ENCODE measurements at places on chromosomes 6 and 20.

DNA sequence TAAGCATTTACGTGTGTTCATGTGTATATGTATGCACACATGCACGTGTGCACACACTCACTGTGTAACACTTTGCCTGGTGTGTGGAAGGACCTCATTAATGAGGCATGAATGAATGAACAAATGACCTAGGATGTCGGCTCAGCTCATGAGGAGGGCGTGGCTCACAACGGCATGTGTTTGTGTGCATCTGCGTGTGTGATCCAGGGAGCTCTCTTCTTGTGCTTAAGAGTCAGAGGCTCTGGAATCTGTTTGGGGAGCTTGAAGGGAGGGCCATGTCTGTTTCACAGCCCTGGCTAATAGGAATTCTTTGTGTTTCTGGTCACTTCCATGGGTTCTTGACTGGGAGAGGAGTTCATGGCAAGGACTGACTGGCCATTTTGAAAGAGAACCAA is 32.7 kb downstream of the TOX2 start:
- peak; percentile 53 for DNase-seq

DNA sequence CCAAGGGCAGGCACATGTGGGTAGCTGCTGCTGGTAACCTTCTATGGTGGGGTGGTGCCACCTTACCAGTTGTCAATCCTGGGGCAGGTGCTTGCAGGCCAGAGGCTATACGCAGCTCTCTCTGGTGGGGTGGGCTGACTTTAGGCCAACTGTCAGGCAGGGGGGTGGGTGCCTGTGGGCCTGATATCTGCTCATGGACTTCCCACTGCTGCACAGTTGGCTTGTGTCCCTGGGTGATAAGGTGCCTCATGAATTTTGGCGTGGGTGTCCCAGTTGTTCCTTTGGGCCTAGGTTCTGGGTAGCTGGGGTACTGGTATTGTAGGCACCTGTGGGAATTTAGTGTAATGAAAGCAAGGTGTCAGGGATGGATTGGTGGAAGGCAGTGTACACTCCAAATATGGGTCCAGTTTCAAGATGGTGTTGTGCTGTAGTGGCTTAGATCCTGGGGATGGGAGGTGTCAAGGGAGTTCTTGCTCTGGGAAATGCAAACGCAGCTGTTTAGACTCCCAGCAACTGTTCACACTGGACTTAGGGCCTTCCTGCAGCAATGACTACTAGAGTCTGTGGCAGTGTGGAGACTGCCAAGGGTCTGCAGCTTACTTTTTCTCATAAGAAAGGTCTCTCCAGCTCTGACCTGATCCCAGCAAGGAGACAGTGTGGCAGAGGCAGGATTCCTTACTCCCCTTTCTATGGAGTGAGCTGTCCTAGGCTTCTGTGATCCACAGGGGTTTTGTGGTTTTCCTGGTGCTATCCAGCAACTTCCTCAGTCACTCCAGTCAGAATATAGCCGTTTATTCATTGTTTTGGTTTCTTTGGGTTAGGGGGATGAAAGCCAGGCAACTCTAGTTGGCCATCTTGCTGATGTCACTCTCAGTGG is 128.2 kb downstream of the CRYBG1 start:
- DNase-seq = peak; percentile 60

DNA sequence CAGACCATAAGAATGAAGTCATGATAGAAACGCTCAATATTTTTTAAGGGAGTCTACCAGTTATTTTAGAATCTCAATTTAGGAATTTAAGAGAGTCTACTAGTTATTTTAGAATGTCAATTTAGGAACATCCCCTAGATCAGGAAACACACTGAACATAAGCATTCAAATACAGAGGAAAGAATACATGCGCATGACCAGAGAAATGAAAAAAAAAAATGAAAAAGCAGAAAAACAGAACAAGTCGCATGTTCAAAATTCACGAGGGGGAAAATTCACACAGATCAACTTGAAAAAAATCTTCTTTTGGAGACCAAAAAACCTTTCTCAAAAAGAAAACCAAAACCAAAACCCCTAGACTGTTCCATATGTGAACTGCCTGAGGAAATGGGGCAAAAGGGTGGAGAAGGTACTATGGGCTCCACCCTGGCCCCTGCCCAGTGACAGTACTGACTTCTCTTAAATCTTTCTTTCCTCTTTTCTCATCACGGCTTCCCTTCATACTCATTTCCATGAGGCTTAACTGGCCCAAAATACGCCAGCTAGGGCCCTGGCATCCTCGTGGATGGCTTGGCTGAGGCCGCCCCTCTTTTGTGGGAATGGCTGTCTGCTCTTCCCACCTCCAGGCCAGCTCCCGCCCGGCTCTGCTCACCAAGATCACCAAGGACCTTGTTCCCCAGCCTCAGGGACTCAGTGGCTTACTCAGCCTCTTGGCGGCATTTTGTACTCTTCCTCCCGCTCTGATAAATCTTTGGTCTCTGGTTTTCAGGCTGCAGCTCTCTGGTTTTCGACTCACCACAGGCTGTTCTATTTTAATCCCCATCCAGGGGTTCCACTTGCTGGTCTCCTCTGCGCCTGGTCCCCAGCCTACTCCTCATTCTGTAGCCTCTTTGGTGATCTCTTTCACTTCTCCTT is 11.2 kb downstream of the ZBTB2 start:
- DNase-seq = no peak

DNA sequence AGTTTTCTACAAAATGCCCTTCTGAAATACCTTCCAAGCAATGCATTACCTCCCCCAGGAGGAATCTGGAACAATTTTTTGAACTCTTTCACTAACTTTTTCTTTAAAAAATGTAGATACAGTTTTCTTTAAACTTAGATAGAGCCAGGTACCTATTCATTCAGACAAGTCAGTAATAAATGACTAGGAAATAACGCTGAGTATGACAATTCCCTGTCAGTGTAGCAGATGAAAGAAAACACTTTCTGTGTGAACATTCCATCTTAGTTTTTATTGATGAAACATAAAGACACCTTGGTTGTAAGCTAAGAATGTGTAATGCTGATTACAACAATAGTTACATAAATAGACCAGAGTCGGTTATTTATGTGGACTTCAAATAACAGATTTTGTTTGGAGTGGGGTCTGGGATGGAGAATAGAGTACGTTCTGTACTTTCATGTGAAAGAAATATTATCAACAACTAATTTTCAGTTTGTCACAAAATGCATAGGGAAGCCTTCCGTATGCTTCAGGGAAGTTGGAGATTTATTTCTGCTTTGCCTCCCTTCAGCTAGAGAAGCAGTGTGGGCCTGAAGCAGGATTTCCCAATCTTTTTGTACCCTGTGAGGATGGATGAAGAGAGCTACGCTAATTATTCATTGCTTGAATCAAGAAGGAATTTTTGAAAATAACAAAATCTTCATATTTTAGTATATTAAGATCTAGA is 19.2 kb upstream of the QKI start:
- DNase-seq = no peak

DNA sequence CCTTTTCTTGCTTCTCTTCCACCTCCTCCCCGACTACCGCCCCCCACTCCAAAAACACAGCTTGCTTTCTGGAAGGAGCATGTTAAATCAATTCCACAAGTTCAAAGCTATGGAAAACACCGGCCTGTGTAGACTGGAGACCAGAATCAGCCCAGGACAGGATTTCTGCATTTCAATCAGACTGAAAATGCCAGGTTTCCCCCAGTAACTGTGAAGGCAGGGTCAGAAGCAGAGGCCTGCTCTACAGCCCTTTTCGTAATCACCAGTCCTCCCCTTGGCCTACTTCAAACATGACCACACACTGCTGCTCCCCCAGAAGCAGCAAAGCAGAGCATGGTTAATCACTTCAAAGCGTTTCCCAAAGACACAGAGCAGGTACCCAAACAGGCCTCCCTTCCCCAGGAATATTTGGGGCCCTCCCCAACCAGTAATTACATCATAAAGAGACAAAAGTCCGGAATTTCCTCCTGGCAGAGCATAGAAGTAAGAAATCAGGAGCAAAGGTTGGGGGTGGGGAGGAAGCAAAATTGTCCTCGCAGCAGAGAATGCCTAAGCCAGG is 38.4 kb downstream of the ZMYND8 start:
- peak; percentile 77 for DNase-seq

DNA sequence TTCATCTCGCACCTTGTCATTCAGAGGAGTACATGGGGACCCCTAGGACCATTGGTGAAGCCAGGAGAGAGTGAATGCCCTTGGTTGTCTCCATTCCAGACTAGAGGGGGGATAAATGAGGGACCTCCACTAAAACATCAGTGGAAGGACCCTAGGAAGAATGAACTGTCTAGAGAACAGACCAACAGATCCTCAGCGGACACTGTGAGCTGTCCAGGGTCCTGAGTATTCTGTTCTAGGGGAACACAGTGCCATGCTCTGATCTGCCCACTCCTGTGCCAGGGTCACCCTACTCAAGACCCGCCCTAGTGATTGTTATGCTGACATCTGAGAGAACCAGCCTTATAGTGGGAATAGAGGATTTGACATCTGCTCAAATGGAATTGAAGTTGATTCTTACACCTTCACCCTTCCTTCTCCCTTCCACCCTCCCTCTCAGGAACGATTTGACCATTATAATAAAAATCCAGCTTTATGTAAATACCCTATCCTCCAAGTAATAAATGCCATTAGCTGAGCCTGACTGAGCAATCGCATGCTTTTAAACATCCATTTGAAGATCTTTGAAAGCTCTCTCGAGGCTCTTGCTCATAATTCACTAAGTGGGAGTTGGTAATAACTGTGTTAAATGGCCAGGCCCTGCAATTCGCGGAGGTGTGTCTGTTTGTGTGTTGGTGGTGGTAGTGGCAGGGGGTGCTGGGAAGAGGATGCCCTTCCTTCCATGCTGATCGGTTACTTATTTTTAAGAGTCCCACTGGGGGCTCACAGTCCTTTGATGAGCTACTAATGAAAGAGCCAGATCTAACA is 43.6 kb upstream of the SLC32A1 start:
- DNase-seq = peak; percentile 30

GRCh38 chr20:41686961-41687360 is 68.8 kb upstream of the CHD6 start:
- DNase-seq = no peak

GRCh38 chr6:125922322-125922860 is 34.2 kb upstream of the HINT3 start:
- DNase-seq = no peak

GRCh38 chr20:3277686-3278465 is 38.9 kb upstream of the SLC4A11 start:
- DNase-seq = no peak

- no peak for DNase-seq
Observed at GRCh38 chr20:37228082-37228481, 33.5 kb downstream of the GHRH start.

DNA sequence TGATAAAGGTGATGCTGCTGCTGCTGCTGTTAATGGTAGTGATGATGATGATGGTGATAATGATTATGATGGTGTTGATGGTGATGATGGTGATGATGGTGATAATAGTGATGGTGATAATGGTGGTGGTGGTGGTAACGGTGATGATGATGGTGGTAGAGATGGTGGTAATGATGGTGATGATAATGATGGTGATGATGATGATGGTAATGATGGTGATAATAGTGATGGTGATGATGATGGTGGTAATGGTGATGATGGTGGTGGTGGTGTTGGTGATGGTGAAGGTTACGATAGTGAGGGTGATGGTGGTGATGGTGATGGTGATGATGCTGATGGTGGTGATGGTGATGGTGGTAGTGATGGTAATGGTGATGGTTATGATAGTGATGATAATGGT is 132.3 kb downstream of the TFAP2C start:
- no peak for DNase-seq

GRCh38 chr6:161038229-161039031 is 46.9 kb downstream of the MAP3K4 start:
- peak; percentile 97 for DNase-seq

DNA sequence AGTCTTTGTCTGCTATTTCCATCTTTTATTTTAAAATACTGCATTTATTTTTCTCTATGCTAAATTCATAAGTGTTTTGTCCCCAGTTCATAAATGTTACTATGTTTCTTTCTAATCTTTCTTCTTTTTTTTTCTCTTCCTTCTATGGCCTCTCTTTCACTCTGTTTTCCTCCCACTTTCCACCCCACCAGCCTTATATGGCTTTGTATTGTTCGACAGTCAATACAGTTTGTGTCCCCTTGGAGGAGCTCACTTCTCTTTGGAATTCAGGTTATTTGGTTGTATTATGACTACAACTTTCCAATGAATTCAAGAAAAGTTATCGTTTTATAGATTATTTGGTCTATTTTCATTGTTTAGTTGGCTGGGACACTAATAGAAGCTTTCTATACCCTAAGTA is 393.5 kb downstream of the NKAIN2 start:
- no peak for DNase-seq

DNA sequence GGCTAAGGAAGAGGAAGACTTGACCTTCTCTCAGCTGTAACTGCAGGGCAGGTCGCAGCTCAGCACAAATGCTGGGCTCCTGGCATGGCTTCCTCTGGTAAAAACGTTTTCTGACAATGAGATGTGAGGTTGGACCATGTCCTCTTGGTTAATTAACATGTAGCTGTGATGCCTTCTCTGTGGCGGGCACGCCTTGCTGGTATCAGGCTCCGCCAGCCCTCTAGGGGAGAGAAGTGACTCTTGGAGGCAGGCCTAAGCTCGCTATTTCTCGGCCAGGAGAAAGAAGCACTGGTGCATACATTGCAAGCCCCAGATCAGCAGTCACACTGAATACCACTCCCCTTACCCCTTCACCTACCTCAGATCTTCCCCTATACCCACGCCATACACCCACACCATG is 65.0 kb downstream of the QRSL1 start:
- no peak for DNase-seq

DNA sequence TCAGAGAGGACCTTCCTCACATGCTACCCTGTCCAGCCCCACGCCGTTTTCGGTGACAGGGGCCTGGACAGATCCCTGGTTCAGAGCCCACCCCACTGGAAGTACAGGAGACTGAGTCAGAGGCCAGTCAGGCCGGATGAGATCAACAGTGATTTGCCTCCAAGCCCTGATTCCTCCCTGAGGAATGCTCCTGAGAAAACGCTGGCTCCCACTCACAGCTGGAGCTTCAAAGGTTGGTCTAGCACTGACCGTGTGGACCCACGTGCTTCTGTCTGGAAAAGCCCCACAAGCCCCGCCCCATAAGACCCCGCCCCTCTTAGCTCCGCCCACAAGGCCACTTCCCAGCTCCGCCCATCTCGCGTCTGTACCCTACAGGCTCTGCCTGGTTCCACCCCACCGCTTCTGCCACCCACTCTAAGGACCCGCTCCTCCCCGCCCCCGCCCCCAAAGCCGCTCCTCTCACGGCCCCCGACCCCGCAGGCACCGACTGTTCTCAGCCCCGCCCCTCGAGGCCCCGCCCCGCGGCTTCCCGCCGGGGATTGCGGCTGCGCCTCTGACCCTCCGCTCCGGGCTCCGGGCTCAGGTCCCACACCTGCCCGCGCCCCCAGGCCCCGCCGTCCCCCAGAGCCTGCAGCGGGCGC is 64.9 kb upstream of the BHLHE23 start:
- peak; percentile 43 for DNase-seq

All from fibroblast of skin of right quadriceps (primary cell).